ENCODE measurements at places on chromosomes 6 and 20. TPM values are rescaled to one million over a fixed set of nuclear protein-coding genes. Genes with fewer than 3 reads are reported as not detected.

GRCh38 chr6:125899726-125900182, 56.8 kb upstream of the HINT3 start:
- no peaks in the 10 kb centered on the region for H3K4me1 ChIP-seq
- H3K36me3 ChIP-seq, result peaks cover 17% of the 10 kb centered on the region
- H3K4me3 ChIP-seq, result no peak overlapping the region
- H3K27me3 ChIP-seq, result no peaks in the 10 kb centered on the region

The RIMS1 gene
- 6.0 TPM for total RNA-seq

DNA sequence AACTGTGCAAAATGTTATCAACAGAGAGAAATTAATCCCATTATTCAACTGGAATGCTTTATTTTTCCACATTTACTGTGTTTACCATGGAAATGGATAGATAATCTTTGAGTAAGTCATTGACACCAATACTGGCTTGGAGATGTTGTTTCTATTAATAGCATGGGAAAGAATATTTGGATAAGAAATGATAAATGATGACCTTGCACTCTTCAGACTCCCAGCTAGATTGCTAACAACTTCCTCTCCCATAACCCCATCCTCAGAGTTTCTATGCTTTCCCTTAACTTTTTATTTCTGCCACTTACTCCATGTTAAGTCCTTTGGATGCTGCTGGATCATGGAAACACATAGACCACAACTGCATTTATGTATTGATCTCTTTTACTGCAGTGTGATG, 182.5 kb downstream of the FNDC1 start:
- H3K27me3 ChIP-seq, result no peaks in the 10 kb centered on the region
- no peaks in the 10 kb centered on the region for H3K36me3 ChIP-seq
- H3K4me1 ChIP-seq, result no peaks in the 10 kb centered on the region
- H3K4me3 ChIP-seq, result no peak overlapping the region
- no peak overlapping the region for H3K27ac ChIP-seq
- DNase-seq, result no peak

The MEI4 gene
- total RNA-seq, result 1.5 TPM

The MOXD1 gene
- 110 TPM for total RNA-seq
